ENCODE measurements at places on chromosomes 6 and 20.

GRCh38 chr6:24274441-24275083 is 83.3 kb downstream of the DCDC2 start:
- DNase-seq, result no peak

DNA sequence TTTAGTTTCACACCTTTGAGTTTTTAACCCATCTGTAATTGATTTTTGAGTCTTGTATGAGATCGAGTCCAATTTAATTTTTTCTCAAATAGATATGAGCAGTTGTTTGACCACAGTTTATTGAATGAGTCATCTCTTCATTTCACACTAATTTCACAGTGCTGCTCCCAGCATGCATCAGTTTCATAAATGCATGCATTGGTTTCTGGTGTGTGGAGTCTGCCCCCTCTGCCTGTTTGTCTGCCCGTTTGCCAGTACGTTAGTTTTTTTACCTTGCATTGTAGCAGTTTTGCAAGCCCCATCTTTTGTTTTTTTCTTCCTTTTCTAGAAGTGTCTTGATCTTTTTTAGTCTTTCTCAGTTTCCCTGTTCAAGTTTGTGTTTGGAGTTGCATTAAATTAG is 11.9 kb downstream of the SLX4IP start:
- peak; percentile 32 for DNase-seq

- DNase-seq, result no peak
Observed at GRCh38 chr6:45645302-45645701, 267.6 kb upstream of the SUPT3H start.

- no peak for DNase-seq
Observed at GRCh38 chr6:37903351-37904340, 84.1 kb downstream of the ZFAND3 start.

GRCh38 chr6:116352515-116353471 is 18.0 kb upstream of the DSE start:
- no peak for DNase-seq

- no peak for DNase-seq
Observed at GRCh38 chr6:168078175-168078942, 653 bp downstream of the FRMD1 start.

DNA sequence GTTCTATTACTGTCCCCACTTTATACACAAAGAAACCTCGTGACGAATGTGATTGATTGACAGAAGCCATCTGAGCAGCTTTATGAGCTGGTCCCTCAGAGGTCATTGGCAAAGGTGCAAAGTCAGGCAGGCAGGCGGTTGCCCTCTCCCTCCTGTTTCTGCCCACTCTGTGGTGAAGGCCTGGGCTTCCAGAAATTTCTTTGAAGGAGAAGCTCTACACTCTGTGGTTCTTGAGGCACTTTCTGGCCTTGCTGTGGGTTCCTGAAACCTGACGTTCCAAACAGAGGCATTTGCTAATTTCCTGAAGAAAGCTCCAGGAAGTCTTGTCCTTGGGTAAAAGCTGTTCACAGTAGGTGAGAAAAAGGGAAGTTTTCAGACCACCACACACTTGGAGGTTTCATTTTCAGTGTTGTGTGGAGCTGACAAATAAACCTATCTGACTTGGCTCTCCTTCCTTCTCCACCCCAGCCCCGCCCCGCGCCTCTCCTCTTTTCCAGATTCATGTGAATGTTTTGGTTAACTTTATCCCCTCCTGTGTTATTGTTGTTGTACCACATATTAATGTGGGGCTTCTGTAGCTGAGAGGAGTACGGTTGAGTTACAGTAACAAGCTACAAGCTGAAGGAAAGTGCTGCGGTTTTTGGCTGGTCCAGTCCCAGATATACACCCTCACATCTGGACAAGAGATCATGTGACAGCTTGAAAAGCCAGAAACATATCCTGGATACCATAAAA is 274.1 kb downstream of the CLIC5 start:
- DNase-seq, result peak; percentile 33

DNA sequence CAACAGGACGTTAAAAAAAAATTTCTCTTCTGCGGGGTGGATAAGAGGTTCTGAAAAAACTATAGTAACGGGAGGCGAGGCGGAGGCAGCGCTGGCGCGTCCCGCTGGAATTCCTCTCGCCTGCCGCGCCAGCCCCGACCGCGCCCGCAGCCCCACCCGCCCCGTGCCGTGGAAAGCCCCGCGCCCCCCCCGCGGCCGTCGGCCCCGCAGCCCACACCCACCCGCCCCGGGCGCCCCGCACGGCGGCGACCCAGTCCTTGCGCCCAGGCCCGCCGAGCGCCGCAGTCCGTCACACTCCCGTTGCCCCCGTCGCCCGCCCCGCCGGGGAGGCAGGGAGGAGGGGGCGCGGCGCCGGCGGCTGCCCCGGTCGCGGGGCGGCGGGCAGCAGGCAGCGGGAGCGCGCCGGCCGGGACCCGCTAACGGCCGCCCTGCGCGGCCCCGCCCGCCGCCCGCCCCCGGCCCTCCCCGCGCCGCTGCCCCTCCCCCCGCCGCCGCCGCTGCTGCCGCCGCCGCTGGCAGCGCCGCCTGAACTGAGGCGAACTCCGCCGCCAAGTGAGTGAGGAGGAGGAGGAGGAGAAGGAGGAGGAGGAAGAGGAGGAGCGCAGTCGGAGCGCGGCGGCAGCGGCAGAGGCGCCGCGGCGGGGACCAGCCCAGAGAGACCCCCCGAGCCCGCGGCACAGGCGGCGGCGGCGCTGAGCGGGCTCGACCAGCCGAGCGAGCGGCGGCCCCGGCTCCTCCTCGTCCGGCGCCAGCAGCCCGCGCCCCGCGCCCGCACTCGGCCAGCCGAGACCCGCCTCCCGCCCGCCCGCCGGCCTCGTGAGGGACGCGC is at the start of gene QKI:
TSS of gene QKI (plus strand) at position 602 of the 829 bp plus-strand sequence. CDS start 476 bp downstream, outside the sequence.
- DNase-seq, result peak; percentile 68

DNA sequence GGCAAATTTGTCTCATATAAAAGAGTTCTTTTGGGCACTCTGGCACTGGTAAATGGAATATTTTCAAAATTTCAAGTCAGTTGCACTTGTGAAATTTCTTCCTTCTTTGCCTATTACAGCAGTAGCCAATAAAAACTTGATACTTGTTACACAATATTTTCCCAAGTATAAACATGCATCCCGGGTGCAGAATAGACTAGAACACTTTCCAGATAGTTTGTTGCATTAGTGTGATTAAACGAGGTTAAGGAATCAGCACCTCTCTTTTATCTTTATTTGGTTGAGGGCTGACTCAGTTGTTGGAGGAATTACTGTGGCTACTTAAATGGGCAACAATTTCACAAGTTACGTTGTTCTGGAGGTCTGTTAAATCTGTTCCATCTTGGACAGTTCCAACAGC is 467.5 kb downstream of the CDKAL1 start:
- no peak for DNase-seq

- DNase-seq, result no peak
Observed at GRCh38 chr6:90575267-90575666, 11.6 kb downstream of the MAP3K7 start.

- DNase-seq, result no peak
Observed at GRCh38 chr6:117493470-117493869, 11.0 kb downstream of the DCBLD1 start.

- DNase-seq, result no peak
Observed at GRCh38 chr6:116436586-116436985, 24.6 kb upstream of the CALHM6 start.

GRCh38 chr6:133241901-133242636 is 912 bp downstream of the EYA4 start:
- DNase-seq, result no peak

- DNase-seq, result no peak
Observed at GRCh38 chr6:15089569-15090144, 156.2 kb upstream of the JARID2 start.

- DNase-seq, result no peak
Observed at GRCh38 chr20:41654292-41654691, 36.1 kb upstream of the CHD6 start.

DNA sequence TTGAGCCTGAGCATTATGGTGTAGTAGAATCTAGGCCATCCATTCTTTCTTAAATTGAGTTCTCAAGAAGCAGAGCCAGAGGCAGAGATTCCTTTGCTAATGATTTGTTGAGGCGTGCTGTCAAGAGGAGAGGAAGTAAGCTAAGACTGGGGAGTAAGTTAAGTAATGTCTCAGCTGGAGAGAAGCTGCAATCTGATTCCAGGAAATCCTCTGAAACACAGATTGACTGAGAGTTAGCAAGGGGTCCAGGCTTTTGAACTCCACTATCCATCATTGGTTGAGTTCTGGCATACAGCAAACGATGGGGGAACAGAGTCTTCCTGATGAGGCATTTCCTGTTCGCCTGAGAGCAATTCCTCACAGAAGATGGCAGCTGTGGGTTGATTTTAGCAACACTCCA is 207.4 kb upstream of the RAB32 start:
- DNase-seq, result no peak

DNA sequence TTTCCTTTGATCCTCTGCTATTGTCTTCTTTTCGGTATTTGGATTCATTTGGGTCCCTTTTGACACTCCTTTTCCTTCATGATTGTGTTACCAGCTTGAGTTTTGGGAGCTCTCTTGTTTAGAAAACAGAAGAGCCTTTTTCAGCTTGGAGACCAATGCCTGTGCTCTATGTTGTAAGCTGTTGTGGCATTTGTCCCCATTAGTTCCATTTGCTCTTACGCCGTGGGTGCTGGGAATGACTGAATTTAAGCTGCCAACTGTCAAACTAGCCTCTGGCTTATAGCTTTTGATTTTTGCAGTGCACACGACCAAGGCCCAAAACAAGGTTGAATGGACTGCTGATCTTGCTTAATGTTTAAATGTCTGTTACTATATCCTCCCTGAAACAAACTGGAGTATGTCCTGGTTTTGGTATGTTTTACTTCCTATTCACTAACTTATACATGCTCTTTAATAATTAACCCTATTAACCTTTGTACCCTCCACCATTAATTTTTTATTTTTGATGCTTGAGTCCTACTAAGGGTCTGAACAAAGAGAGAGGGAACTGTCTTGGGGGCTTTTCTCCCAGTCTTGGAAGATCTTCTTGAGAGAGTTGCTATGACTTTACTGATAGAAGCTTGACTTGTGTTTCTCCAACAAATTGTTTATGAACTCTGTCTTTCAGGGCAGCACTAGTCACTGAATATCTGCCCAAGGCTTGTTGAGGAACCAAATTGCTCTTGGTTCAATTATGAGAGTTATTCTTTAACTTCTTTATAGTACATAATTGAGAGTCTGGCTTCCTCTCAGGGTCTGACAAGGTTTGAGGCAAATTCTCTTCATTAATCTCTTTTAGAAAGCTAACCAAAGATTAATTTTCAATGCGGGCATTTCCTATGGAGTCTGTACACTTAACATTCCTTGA is 100.3 kb upstream of the SIRPG start:
- DNase-seq, result no peak

DNA sequence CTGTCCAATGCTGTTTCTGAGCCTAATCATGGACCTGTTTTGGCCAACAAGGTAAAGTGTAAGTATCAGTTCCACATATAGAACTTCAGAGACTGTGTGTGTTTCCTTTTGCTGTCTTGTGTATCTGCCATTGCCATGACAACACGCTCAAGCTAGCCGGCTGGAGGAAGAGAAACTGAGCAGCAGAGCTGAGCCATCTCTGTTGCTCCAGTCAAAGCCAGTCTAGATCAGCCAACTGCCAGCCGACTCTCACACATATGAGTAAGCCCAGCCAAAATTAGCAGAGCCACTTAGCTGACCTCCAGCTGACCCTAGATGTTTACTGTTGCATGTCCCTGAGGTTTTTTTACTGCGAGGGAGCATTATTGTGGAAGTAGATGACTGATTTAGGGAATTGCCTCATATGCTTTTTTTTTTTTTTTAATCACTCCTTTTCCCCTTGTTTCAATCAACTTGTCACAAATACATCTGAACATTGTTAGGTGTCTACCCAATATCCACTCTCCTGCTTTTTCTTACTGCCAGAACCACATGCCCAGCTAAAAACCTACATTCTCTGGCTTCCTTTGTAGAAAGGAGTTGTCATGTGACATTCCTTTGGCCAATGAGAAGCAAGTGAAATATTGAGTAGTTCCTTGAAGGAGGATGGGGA is 304.3 kb upstream of the SUPT3H start:
- DNase-seq, result peak; percentile 54

- no peak for DNase-seq
Observed at GRCh38 chr20:61104232-61104631, 147.8 kb upstream of the CDH4 start.

- no peak for DNase-seq
Observed at GRCh38 chr20:5827098-5827853, 77.1 kb downstream of the SHLD1 start.

- DNase-seq, result no peak
Observed at GRCh38 chr6:157811476-157812173, 11.4 kb upstream of the SNX9 start.

GRCh38 chr6:56789879-56790278 is 147.2 kb upstream of the DST start:
- DNase-seq, result no peak

DNA sequence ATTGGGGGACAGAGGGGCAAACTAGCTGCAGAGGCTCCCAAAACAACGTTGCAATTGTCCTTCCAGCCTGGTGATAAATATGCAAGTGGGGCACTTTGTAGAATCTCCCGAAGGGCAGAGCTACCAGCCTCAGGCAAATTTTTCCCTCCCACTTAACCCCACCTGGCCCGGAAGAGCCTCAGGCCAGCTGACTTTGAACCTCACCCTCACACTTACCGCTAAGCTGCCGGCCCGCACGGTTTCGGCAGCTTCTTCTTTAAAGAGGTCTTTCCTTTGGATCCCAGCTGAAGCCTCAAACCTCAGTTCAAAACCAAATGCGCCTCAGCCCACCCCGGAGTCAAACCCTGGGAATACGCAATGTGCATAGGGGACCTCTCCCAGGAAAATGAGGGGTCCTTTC is 2.5 kb downstream of the OVOL2 start:
- no peak for DNase-seq

DNA sequence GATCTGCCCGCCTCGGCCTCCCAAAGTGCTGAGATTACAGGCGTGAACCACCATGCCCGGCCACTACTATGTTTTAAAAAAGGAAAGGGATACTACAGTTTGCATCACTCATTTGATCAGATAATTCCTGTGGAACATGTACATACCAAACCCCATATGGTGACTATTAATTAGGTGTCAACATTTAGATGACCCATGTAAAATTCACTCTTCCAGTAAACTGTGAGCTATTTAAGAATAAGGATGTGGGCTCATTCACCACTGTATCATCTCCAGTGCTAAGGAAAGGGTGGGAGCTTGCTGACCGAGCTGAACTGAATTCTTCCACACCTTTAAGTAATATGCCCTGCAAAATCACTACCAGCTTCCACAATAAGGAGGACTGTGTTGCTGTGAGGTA is 127.5 kb downstream of the BTBD9 start:
- DNase-seq, result no peak

DNA sequence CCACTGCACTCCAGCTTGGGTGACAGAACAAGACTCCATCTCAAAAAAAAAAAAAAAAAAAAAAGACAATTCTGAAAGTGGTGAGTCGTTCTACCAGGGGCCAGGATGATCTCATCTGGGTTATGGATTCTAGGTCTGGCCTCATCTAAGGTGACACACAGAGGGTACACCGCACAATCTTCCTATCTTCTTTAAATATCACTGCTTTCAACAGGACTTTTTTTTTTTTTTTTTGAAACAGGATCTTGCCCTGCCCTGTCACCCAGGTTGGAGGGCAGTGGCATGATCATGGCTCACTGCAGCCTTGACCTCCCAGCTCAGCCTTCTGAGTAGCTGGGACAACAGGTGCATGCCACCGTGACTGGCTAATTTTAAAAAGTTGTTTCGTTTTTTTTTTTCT is 67.7 kb downstream of the SLC16A10 start:
- DNase-seq, result peak; percentile 21
